ENCODE measurements at places on chromosomes 12 and 14. TPM values are rescaled to one million over a fixed set of nuclear protein-coding genes. Genes with fewer than 3 reads are reported as not detected.

PLEKHH1 gene
- polyA plus RNA-seq = 0.15 TPM

DNA sequence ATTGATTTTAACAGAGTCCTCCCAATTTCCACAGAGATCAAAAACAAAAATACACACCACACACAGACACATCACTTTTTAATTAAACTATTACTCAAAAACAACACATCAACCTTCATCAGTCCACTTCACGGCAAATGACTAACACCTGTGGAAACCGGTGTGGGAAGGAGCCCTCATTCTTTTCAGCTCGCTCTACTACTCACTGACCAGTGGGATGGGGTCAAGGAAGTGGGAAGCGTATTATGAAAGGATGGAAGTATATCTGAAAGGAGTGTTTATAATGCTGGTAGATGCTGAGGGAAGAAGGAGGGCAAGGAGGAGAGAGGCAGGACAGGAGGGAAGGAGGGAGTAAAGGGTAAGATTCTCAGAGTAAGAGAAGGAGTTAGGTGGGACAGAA lies 156.5 kb downstream of the EPS8 start:
- DNase-seq = no peak

PLEKHD1 gene
- polyA plus RNA-seq = not detected

DNA sequence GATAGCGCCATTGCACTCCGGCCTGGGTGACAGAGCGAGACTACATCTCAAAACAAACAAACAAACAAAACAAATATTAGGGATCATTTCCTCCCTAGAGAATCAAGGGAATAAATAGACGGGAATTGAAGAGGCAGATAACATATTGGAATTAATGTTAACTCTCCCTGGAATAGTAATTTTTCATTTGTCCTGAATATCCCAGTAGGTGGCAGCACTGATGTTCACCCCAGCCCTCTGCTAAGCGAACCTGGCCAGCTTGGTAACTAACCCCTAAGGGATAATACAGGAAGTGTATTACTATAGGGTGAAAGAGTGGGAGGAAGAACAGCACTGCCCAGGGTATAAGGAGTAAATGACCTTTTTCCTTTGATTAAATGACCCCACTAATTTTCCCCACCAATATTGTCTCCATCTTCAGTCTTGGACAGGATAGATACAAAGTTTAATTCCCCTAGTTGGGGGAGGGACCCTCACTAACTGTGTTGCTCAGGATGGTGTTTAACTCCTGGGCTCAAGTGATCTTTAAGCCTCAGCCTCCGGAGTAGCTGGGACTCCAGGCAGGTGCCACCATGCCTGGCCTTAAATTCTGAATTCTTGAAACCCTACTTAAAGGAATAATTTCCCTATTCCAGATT lies 40.5 kb downstream of the SLC2A14 start:
- DNase-seq = peak; percentile 27

- DNase-seq = no peak
Measured at GRCh38 chr12:68490476-68490875, 120.2 kb upstream of the RAP1B start.

- no peak for DNase-seq
Measured at GRCh38 chr12:64170024-64170423, 52.1 kb downstream of the KICS2 start.

CCDC88C gene
- polyA plus RNA-seq = 0.01 TPM

CRIP1 gene
- polyA plus RNA-seq = 0.74 TPM

DNA sequence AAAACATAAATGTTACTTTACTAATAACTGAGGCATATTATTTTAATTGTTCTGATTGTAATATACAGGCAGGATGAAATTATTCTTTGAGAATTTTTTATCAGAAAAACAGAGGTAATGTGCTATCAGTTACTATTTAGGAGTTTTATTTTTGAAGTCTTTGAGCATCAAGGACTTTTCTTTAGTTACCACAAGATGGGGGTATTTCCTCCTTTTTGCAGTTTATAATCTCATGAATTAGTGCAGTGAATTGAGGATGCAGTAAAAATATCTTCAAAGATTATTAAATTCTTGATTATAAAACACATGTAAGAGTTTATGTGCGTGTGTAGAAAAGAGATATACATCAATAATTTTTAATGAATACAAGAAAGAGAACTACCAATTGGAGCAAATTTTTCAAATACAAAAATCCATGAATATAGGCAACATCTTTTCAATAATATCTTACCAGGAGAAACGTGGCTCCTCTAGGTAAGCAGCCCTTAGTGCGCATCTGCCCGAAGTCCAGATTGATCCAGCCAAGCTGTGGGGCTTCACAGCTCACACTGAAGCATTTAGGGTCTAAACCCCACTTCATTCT lies 71.6 kb downstream of the ERGIC2 start:
- no peak for DNase-seq

DNA sequence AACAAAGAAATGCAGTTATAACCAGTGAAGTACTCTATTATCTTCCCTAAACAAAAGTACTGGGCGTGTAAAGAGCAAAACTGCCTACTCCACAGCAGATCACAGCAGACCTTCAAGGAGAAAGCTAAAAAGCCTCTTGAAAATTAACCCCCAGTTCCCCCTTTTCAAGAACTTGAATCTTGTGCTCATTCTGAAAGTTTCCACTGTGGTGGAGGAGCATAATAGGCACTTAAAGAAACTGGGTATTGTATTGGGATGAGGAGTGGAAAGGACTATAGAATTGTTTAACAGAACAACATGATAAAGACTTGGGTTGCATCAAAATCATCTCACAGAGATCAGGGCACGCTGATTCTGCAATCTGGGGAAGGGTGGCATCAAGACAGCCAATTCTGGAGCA lies 51.1 kb downstream of the SLC25A47 start:
- DNase-seq = no peak

DNA sequence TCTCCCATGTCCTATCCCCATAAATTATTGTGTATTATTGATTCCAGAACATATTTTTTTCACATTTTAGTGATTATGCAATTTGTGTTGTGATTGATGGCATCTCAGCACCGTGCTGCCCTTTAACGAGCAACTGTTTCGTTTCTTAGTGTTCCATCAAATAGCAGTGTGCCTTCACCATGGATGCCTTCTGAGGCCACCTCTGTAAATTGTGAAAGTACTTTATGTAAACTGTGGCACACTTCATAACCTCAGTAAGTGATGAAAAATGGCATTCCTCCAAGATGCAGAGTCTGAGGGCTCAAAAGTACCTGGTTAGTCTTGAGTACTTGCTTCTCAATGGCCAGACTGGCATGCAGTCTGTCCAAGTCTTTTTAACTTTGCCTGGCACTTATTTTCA lies 8.2 kb downstream of the CHST11 start:
- no peak for DNase-seq

CLEC4C gene
- not detected for polyA plus RNA-seq

SDR9C7 gene
- not detected for polyA plus RNA-seq

GRCh38 chr12:53236443-53237111 lies 4.6 kb upstream of the RARG start:
- no peak for DNase-seq

- DNase-seq = no peak
Measured at GRCh38 chr12:103373088-103373523, 122.7 kb downstream of the C12orf42 start.

DNA sequence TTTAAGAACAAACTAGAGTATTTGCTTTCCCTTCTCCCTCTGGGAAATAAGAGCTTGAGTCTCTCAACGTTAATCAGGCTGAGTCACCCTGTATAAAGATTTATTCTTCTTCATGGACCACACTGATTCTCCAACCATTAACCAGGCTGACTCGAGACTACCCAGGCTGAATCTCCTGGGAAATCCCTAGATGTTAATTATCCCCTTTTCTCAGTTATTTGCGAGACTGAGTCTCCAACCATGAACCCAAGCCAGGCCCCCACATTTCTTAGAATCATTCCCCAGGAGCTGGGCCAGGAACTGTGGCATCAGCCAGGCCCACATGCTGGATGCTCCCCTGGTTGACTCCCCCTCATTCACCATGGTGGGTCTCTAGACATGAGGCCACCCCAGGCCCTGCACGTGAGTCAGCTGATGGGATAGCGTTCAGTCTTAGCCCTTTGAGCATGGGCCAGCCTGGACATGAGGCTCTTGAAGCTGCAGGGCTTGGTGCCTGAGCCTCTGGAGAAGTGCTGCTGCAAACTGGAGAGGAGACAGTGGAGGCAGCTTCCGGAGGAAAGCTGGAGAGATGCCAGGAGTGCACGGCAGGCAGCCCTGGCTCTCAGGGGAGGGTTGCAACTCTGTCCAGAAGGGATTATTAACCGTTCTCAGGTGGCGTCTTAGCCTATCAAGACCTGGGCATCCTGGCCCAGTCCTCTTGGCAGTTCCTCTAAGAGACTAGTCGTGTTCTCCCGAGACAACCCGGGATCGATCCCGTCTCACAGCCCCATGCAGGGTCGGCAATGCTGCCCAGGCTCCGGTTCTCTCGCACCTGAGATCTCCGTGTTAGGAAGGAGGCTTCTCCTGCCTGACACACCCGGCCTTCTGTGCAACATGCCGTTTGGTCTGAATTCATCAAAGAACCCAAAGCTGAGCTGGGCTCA lies 296.6 kb downstream of the ADGRD1 start:
- DNase-seq = no peak

DNA sequence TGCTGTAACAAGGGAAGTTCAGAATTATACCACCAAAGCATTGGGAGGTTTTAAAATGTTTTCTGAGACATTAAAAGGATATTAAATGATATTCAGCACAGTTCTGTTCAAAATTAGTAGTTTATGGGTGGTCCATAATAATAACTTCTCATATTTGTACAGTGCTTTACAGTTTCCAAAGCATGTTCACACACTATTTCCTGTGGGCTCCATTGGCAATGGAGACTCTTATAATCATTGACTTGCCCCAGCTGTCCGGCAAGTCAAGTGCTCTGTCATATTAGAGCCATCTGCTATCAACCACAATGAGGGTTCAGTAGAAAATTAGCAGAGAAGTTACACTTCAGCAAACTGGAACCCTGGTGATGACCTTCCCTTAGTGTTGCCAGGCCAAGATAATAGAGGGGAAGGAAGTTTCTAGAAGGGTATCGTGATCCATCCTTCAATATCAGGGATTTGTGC lies 526.6 kb upstream of the CCDC196 start:
- no peak for DNase-seq

DNA sequence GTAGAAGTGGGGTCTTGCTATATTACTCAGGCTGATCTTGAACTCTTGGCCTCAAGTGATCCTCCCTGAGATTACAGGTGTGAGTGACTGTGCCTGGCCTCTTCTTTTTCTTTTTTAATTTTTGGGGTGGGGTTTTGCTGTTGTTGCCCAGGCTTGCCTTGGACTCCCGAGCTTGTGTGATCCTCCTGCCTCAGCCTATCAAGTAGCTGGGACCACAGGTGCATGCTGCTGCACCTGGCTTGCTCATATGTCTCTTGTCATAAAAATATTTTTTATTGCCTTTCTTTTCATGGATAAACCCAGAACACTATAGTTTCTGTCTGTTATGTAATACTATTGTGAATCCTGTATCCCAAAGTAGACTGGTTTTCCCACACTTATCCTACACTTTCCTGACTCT lies 26.0 kb downstream of the SCYL2 start:
- DNase-seq = no peak

Measured in AG04450 (cell line).